Activated CD4-positive, alpha-beta T cell treated with anti-CD3 and anti-CD28 coated beads for 4 hours (primary cell): ENCODE measurements at places on chromosomes 5 and 9.

DNA sequence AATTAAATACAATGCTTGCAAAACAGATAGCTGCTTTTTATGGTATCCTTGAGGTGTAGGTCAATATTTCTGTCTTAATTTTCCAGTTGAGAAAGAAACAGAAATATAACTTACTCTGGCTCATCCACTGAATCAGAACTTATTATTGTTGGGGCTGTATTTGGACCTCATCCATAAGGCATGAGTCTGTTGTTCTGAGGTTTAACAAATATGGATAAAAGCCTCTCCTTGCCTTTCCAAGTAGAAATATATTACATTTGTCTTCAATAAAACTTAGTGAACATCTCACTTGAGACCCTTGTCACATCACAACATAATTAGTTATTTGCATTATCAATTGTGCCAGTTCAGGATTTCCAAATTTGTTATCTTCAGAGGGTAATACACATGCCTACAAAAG is 525.8 kb downstream of the AGTPBP1 start:
- DNase-seq: no peak

DNA sequence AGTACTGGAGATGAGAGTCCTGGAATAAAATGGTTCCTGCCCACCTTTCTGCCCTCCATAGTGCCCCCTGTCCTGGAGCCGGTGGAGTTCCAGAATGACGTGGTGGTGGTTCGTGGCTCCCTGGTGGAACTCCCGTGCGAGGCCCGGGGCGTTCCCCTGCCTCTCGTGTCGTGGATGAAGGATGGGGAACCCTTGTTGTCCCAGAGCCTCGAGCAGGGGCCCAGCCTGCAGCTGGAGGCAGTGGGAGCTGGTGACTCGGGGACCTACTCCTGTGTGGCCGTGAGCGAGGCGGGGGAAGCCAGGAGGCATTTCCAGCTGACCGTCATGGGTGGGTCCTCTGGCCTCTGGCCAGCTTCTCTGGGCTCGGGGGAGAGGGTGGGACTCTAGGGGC is 51.1 kb upstream of the ASS1 start:
- no peak for DNase-seq

- DNase-seq: no peak
Observed at GRCh38 chr5:95087816-95088317, 197.0 kb downstream of the MCTP1 start.

GRCh38 chr5:62578540-62578939 is at the start of gene LRRC70:
Gene LRRC70 (plus strand): TSS chr5:62578819. CDS start chr5:62579439, 620 bp downstream.
- peak; percentile 1 for DNase-seq

DNA sequence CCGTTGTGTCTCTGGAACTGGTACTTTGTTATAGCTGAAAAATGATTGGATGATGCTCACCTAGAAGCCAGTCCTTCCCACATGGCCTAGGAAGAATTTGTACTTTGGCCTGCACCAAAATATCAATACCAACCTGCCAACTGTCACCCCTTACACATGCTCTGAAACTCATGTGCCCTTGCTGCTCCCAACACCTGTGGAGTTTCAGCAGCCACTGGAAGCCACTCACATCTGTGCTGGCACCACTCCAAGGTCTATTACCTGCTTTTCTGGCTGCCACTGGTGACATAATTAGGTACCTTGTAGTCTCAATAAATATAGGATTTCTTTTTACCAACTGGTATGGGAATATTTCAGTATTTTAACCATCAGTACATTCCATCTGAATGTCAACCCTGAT is 363.6 kb downstream of the SH3GL2 start:
- DNase-seq: no peak

DNA sequence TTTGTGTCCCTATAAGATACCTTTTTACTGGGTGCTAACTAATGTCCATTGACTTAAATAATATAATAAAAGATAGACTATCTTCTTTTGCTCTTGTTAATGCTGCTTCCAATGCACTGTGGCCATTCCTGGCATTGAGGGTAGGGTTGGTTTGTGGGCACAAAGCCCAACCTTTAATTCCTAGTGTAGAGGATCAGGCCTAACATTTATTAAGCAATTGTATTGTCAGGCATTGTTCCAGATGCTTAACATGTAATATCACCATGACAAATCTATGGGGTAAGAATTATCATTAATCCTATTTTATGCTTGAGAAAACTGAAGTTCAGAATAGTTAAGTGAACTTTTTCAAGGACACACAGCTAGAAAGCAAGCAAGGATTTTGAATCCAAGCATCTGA is 60.4 kb upstream of the GPBP1 start:
- DNase-seq: no peak

DNA sequence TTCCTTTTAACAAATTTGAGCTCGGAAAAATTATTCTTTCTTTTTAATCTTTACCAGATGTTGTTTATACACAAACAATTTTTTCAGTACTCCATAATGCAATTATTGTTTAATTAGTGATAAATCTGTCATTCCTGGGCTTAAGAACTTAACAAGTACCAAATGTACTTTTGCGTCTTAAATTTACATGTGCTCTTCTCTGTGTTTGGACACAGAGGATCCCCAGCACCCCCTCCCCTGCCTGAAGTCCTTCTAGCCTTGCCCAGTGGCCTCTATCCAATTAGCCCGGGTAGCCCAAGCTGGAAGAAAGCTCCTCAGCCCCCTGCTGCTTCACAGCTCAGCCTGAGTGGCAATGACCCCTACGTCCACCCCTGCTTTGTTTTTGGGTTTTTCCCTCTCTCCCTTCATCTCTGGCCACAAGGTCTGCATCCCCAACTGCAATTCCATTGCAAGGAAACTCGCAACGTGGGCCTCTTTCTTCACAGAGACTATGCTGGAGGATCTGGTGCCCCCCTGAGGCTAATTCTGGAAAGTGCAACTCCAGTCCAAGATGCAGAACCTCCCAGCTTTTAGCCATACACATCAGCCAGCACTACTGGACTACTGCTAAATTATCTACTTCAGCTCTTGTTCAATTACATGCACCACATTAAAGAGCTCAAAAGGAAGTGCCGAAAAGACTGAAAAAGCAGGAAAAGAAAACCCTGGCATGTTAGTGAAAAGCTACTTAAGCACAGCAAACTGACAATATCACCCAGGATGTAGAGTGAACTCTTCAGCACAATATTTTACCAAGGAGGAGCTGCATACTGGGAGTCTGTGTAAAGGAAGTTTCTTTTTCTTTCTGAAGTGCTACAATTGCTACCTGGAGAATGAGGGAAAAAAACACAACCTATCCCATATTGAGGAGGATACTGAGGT is 186.2 kb downstream of the FANCC start:
- DNase-seq: peak; percentile 14

DNA sequence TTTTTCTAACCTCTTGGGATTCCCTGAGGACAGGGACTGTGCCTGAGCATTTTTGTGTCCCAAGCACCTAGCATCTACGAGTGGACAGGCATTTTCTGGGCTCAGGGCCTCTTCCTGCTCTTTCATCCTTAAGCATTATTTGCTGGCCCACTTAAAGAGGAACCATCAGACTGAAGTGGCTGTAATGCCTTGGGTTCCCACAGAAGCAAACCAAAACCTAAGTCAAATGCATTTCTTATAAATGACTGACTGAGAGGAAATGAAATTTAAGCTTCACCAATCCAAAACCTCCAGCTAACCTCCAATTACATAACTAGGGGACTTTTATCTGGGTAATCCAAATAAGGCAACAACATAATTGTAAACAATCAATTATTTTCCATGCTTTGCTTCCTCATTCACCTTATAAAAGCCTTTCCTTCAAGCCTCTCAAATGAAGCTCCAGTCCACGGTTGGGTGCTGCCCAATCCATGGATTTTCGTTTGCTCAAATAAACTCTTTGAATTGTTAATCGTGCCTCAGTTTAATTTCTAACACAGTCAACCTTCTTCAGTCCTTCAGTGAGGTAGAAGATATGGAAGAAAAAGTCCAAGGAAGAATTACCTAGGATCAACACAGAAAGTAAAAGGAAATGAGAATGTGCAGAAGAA is 25.3 kb upstream of the SLC31A2 start:
- no peak for DNase-seq
